WTC11 (cell line): ENCODE measurements at places on chromosomes 6 and 20. TPM values are rescaled to one million over a fixed set of nuclear protein-coding genes. Genes with fewer than 3 reads are reported as not detected.

- DNase-seq = no peak
Measured at GRCh38 chr6:5275497-5275896, 14.2 kb downstream of the FARS2 start.

DNA sequence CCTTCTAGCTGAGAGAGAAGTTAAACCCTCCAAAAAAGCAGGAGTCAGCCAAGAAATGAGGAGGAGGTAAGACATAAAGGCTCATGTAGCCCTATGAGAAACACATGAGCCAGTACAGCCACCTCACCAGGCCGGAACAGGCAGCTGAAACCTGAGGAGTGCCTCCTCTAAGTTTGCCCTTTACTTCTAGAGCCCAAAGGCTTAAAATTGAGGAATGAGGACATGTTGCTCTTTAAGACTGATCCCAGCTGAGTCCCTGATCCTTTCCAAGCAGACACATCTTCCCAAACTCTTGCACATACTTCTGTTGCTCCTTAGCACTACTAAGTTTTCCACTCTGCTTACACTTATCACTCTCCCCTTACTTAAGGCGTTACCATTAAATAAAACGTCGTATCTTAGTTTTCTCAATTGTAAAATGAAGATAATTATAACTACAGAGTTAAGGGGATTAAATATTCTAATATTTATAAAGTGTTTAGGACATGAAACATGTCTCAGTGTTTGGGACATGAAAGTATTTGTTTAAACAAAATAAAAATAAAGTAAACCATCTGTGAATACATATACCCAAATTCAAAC is 124.0 kb downstream of the OGFRL1 start:
- DNase-seq = no peak

GRCh38 chr6:118468682-118469465 is 79.2 kb upstream of the PLN start:
- no peak for DNase-seq

DNA sequence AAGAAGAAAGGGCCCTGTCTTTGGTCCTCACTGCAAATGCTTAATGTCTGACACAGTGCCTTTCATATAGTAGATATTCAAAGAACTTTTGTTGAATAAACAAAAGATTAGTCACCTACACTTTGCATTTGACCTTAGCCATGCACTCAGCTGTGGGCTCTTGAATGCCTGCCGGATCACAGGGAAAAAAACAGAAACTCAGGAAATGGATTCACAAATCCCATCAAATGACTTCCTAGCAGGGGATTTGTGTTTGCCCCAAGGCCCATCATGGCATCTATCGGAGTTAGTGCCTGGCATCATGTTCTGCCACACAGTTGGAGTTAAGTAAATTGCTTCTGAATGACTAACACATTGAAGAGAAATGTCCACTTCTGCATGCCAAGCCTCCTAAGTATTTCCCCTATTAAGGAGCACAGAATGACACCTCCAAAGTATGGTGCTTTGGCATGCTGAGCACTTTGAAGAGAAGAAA is 72.3 kb upstream of the DST start:
- no peak for DNase-seq

DNA sequence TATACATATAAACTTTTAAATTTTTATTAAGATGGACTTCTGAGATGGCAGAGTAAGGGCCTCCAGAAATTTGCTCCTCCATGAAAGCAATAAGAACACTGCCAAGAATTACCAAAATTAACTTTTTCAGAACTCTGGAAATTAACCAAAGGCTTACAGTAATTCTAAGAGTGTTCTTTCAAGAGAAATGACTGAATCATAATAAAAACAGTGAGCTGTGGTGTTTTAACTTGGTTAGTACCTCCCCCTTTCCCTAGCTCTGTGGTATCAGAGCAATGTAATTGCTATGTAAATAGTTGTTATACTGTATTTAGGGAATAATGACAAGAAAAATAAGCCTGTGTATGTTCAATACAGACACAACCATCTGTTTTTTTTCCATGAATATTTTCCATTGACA is 19.0 kb downstream of the HECA start:
- DNase-seq = no peak

- DNase-seq = peak; percentile 19
Measured at GRCh38 chr6:18820725-18821124, 433.6 kb downstream of the RNF144B start.

DNA sequence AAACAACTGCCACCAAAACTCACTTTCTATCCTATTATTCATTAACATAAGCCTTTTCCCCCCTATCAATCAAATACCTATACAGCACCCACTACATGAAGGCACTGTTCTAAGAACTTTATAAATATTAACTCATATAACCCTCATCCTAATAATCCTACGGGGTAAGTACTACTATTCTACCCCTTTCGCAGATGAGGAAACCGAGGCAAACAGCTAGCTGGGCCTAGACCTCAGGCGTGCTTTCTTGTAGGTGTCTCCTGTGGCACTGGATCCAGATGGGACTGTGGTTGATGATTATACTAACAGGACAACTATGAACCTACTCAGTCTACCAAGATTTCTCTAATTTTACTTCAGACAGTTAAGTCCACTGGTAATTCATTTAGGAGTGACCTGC is 131.6 kb downstream of the ZMYND8 start:
- no peak for DNase-seq

Gene DLK2
- 0.18 to 0.81 TPM (median 0.37 TPM) in 3 replicates for total RNA-seq

Gene PPP1R14C
- total RNA-seq = 0.66 to 1.1 TPM (median 0.80 TPM) in 3 replicates
